Lung (tissue), 17 donors: ENCODE measurements at places on chromosomes 1 and 21. TPM values are rescaled to one million over a fixed set of nuclear protein-coding genes. Genes with fewer than 3 reads are reported as not detected.

The C4BPA gene
- 21.2 TPM for polyA plus RNA-seq

The GBP2 gene
- 70.4 TPM for polyA plus RNA-seq

DNA sequence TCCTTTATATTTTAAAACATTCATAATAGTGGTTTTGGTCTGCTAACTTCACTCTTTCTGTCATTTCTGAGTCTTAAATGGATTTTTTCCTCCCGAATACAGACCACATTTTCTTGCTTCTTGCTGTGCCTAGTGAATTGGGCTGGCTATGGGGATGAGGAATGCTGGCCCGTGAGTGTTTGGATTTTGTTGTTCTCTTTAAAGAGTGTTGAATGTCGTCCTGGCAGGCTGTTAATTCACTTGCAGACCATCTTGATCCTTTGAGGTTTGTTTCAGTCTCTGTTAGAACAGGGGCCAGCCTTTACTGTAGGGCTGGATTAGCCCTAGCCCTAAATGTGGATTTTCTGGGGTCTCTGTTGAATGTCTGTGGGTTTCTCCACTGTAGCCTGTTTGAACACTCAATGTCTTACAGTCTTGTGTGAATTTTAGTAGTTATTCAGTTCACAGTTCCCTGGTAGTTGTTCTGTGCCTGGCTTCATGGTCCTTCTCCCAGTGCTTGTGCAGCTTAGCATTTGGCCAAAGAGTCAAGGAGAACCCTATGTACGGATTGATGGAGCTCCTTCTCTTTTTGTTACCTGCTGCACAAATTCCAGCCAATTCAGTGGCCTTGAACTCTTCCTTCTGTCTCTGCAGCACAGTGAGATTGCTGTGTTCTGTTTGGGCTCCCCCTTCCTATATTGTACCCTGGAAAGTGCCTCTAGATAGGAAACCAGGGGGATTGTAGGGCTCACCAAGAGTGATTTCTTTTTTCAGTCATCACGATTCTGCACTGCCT lies 95.7 kb downstream of the DYRK1A start:
- DNase-seq = no peak

DNA sequence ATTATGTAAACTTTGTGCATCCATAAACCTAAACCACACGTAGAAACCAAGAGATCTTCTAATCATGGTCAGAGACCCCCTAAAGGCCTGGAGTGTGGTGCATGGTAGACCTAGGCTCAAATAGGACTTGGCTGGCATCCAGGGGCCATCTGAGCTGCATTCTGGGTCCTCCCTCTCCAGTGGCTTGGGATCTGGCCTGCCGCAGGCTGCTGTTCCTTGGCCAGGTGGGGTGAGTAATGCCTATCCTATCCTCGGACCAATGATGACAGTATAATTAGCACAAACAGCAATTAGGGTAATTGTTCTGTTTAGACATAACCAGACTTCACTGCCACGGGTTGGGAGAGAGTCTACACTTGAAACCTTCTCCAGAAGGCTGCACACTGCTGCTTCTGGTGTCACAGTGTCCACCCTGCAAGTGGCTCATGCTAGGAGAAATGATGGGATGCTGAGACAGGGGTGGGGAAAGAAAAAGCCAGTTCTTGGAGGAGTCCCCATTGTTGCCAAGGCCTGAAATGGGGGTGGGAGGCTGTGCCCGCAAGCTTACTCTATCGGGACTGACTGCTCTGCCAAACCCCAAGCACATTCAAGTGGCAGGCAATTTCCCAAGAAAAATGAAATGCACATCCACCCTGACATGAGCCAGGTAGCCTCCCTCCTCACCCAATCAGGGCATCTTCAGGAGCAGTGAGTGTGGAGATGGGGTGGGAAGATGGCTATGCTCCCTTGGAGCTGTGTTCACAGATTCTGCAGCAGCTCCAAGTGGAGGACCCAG lies 12.5 kb upstream of the PKP1 start:
- DNase-seq = no peak

DNA sequence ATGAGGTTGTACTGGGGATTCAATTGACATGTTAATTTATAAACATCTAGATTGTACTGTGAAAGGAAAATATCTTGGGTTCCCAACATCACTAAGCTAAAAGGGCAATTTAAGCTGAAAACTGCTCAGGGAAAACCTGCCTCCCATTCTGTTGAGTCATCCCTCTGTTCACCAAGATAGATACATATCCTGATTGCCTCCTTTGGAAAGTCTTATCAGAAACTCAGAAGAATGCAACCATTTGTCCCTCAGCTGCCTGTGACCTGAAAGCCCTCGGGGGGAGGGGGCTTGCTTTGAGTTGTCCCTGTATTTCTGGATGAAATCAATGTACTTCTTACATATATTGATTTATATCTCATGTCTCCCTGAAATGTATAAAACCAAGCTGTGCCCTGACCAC lies 187.0 kb upstream of the ETV3 start:
- DNase-seq = no peak

The SERINC2 gene
- polyA plus RNA-seq = 59.1 TPM

- no peak for DNase-seq
These were observed 10.1 kb downstream of the ADAMTS5 start for GRCh38 chr21:26956813-26957212.

The KCNT2 gene
- 1.0 TPM for polyA plus RNA-seq

DNA sequence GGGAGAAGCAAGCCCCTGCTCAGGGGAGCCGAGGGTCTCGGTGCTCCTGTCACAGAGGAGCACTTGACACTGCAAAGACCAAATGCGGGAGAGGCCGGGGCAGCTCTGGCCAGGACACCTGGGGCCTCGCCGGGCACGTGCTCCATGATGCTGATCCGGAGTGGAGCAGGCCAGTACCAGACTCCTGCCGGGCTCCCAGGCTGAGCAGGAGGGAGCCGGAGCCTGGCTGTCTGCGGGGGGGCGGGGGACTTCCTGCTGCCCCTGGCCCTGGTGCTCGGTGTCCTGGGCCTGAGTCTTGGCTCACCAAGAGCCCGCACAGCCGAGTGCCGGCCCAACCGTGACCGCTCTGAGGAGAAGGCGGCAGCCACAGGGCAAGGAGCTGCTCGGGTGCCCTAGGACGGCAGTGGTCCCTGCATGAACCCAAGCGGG lies 38.5 kb upstream of the TMEM52 start:
- DNase-seq = no peak

GRCh38 chr1:78687914-78688313 lies 38.3 kb downstream of the IFI44 start:
- DNase-seq = no peak

- no peak for DNase-seq
These were observed 276.2 kb upstream of the DUSP10 start for GRCh38 chr1:222018041-222018440.

- DNase-seq = peak; percentile 34
These were observed 15.6 kb upstream of the VAMP3 start for GRCh38 chr1:7755448-7755847.

The ZBTB17 gene
- 44.2 TPM for polyA plus RNA-seq

The VWA1 gene
- 51.7 TPM for polyA plus RNA-seq

The MSH4 gene
- polyA plus RNA-seq = 0.13 TPM

The OPTC gene
- polyA plus RNA-seq = not detected

The KRTAP7-1 gene
- polyA plus RNA-seq = not detected

DNA sequence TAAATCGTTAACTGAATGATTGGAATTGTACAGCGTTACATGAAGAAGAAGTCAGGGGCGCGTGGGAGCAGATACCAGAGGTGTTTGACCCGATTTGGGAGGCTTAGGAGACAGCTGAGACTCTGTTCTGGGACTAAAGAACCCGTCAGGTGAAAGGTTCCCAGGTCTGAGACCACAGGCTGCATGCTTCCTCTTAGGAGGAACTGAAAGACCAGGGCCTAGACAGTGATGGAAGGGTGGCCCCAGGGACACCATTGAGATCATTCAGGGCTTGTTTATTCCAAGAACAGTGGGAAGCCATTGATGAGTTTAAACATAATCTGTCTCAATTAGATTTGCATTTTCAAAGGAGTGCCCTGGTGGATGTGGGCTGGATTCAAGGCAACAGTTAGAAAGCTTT lies 904 bp downstream of the KLF17 start:
- DNase-seq = no peak

The SYDE2 gene
- polyA plus RNA-seq = 1.9 TPM

The GCSAML gene
- polyA plus RNA-seq = 0.06 TPM

The PPIAL4G gene
- polyA plus RNA-seq = 0.02 TPM

- DNase-seq = no peak
These were observed 1.7 kb upstream of the GRIK3 start for GRCh38 chr1:37035796-37036666.

The SSR2 gene
- 467 TPM for polyA plus RNA-seq

DNA sequence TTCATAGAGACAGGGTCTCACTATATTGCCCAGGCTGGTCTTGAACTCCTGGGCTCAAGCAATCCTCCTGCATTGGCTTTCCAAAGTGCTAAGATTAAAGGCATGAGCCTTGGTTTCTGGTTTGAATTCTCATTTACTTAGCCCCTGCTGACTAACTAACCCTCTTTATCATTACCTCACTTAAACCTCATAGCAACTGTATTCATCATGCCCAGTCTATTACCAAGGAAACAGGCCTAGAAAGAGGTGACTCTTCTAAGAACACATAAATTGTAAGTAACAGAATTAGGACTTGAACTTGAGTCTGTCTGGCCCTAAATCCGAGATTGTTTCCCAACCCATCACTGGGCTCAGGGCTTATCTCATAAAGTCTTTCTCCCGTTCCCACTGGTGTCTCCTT lies 44.2 kb downstream of the TMEM53 start:
- no peak for DNase-seq

DNA sequence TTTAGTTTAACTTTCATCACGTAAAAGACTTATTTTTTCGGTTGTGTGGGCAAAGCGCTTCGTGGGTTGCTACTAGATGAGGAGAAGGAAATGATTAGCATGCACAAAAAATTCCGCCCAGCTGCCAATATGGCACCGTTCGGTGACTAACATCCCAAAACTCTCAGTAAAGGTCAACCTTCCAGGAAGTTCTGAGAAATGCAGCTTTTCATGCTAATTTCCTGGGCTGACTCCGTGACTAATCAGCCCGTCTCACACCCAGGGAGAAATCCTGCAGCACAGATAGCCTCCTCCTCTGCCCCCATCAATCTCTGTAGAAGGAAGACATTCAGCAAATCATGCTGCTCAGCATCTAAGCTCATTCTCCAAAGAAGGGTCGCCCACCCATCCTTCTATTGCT lies 34.1 kb downstream of the TMCO4 start:
- DNase-seq = no peak

GRCh38 chr1:97685360-97685759 lies 235.5 kb downstream of the DPYD start:
- no peak for DNase-seq

- DNase-seq = peak; percentile 88
These were observed 3.5 kb upstream of the PIGV start for GRCh38 chr1:26784023-26784871.

DNA sequence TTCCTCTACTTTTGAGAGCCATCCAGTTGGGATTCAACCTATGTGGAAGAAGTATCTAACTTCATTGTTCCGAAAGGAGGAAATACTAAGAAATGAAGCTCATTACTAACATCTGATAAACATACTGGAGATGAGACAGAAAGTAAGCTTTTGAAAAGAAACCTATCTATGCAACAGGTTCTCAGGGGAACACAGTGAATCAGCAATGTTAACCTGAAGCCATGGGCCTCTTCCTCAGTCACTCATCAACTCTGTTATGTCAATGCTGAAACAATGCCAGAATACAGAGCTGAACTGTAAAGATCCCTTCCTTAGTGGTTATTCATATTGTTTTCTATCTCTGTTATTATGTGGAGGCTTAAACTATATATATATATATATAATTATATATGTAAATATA lies 55.5 kb upstream of the ESRRG start:
- DNase-seq = no peak

GRCh38 chr1:46512135-46512791 lies 22.6 kb downstream of the DMBX1 start:
- no peak for DNase-seq

- DNase-seq = no peak
These were observed 122.8 kb downstream of the NOS1AP start for GRCh38 chr1:162192306-162192678.

The FNDC10 gene
- 2.5 TPM for polyA plus RNA-seq

DNA sequence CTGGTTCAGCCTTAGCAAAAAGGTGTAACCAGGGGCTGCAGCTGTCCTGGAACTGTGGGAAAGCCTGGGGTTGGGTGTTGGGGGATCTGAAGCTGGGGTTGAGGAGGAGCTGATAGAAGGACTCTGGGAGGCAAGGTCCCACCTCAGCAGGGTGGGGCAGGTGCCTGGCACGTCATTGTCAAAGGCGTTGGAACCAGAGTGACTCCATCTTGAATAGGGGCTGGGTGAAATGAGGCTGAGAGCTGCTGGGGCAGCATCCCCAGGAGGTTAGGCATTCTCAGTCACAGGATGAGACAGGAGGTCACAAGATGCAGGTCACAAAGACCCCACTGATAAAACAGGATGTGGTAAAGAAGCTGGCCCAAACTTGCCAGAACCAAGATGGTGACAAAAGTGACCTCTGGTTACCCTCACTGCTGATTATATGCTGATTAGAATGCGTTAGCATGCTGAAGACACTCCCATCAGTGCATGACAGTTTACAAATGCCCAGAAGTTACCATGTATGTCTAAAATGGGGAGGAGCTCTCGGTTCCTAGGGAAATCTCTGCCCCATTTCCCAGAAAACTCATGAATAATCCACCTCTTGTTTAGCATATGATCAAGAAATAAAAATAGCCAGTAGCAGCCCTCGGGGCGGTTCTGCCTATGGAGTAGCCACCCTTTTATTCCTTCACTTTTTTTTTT lies 85.4 kb downstream of the IER5 start:
- DNase-seq = no peak

DNA sequence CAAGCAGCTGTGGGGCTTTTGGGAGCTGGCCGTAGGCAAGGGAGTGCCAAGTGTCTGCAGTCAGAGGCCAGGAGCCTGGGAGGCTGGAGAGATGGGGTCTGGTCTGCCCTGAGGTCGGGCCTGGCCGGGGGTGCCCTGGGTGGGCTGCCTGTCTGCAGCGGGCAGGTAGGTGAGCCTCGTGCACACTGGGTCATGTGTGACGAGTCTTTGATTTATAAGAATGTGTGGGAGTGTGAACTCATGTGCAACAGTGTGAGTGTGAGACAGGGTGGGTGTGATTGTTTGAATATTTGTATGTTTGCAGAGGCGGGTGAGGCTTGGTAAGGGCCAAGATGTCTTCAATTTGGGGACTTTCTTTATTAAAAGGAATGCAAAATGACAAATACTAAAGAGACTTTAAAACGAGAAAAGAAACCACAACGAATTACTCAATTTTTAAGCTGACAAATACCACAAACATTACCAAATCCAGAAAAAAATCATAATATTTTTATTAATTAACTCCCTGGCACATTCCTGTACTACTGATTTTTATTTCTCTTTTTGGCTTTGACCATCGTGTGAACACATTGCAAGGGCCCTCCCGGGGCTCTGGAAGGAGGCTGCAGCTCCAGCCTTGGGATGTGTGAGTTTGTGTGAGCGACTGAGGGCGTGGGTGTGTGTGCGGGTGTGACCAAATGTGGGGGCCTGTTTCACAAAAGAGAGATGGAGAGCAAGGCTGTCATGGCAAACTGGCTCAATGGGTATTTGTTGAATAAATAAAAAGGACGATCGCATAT lies 110.3 kb upstream of the WNT4 start:
- DNase-seq = no peak

- DNase-seq = no peak
These were observed 18.7 kb downstream of the PSMB2 start for GRCh38 chr1:35622510-35623178.

The NBPF6 gene
- 0.02 TPM for polyA plus RNA-seq

- DNase-seq = no peak
These were observed 28.9 kb upstream of the ACTN2 start for GRCh38 chr1:236657398-236657797.

The HES5 gene
- polyA plus RNA-seq = 0.26 TPM

- no peak for DNase-seq
These were observed 99.0 kb downstream of the NFIA start for GRCh38 chr1:61181067-61182038.

The CASQ2 gene
- polyA plus RNA-seq = 0.50 TPM

The F5 gene
- polyA plus RNA-seq = 5.3 TPM
